ENCODE measurements at places on chromosomes 12 and 14.
A peak's percentile ranks its signal among the peaks of the same experiment; 100 is the strongest.

GRCh38 chr12:82176761-82177490 lies 181.3 kb downstream of the CCDC59 start:
- DNase-seq: no peak

DNA sequence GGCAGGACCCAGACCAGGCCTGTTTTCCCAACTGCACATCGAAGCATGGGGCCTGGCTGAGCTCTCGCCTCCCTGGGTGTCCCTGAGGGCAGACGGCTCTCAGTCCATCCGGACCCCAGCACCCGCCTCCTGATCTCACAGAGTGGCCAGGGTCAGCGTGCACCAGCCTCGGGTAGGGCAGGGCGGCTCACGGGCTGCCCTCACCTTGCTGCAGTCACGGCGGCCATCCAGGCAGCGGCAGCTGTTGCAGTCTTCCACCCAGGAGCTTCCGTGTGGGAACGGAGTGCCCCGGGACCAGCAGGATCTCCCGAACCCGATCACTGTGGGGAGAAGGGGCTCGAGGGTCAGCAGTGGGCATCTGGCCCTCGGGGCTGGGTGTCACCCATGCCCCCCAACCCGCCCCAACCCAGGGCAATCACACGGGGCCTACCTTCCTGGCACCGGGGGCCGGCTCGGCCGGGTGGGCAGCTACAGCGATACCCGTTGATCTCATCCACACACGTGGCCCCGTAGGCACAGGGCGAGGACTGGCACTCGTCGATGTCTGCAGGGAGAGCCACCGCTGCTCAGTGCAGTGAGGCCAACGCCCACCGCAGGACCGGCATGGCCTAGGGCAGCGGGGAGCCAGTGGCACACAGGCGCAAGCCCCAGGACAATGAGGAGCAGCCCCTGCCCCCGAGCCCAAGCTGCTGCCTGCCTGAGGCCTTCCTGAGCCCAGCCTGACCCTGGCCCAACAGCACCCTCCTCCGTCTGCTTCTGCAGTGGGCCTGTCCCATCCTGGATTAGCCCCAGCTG lies 22.2 kb downstream of the JAG2 start:
- DNase-seq: no peak

DNA sequence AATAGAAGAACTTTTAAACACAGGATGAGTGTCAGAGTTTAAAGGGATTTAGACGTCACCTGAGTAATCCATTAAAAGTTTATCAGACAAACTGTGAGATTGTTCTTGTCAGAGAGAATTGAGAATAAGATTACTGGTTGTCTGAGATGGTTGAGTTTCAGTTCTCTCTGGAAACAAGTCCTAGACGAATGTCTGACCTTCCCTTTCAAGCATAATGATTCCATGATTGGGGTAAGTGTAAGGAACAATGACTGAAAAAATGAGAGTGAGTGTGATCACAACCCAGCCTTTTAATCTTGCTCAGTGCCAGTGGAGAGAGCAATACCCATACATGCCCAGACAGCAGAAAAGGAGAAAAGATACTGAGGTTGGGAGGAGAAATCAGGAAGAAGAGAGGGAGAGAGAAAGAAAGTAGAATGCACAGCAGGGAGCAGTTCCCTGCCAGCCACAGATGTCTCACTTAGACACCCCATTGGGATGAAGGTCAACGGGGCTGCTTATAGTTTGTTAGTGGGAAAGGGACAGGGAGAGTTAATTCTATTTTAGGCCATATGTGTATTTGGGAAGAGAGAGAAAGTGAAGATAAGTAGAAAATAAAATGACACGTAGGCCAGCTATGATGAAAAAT lies 4.3 kb downstream of the GRIP1 start:
- DNase-seq: no peak

DNA sequence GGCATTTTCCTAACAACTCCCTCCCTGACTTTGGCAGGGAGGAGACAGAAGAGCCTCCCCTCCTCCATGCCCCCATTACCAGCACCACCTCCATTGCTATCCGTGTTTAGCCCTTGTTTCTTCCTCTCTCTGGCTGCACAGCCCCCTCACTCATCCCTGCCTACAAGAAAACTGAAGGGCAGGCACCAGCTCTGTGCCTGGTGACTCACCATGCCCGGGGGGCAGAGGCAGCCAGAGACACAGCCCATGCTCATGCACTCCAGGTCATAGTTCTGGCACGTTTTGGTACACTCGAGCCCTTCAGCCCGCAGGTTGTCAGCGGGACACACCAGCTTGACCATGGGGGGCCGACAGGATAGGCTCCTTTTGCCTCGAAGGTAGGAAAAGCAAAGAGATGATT lies 80.4 kb downstream of the VWF start:
- DNase-seq: no peak

DNA sequence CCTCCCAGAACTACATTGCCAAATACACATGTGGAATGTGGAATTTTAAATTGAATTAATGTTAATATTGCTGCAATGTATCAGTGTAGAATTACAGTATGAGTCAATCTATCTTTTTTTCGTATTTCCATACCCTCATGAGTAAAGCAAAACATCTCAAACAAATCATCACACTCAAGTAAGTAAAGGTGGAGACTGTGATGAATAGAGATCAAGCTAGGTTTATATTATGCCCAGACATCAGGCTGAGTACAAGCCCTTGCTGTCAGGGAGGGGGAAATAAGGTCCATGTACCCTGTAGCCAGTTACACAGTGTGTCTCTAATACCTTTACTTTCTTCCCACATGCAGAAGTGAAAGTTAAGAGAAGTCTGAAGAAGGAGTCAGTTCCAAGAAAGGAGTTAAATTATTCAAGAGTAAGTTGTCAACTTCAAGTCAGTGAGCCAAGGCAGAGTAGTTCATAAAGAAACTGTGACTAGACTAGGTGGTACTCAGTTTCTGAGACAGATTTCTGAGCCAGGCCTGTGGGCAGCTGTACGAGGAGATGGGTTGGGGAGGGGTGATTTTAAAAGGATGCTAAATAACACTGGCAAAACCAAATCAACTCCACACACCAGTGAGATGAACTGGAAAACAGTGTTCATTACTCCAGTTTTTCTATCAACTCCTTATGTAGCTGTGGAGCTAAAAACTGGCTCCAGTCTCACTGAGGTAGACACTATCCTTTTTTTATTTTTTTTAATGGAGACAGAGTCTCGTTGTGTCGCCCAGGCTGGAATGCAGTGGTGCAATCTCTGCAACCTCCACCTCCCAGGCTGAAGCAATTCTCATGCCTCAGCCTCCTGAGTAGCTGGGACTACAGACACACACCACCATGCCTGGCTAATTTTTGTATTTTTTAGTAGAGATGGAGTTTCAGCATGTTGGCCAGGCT lies 23.8 kb upstream of the STK38L start:
- DNase-seq: no peak

DNA sequence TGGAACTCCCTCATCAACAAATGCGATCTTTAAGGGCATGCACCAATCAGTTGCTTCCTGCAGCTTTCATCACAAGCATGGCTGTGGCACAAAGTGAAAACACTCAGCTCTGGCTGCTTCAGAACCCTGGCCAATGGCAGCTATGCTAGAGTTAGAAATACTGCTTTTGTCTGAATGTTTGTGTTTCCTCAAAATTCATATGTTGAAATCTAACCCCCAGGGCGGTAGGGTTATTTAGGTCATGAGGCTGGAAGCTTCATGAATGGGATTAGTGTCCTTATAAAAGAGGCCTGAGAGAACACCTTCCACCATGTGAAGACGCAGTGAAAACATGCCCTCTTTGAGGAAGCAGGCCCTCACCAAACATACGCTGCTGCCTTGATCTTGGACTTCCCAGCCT lies 453.9 kb downstream of the SNAPC1 start:
- DNase-seq: no peak

- DNase-seq: no peak
These were observed 16.4 kb upstream of the EVL start for GRCh38 chr14:100048786-100049185.

GRCh38 chr14:90132821-90133570 lies 71.2 kb downstream of the KCNK13 start:
- peak; percentile 41 for DNase-seq

DNA sequence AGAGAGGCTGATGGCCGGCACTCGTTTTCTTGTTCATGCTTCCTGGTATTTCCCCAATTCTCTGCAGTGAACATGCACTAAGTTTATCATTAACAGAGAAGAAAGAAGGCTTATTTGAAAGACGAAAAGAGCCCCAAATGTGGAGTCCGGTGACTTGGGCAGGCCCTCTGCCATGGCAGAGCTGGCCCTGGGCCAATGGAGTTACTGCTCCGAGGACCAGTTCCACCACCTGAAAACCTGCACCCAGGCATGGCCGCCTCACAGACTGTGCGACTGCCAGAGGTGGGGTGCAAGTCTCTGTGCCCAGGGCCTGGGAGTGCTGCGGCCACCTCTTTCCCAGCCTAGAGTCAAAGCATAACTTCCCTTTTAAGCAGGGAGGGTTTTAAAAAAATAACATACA lies 24.9 kb downstream of the DEGS2 start:
- DNase-seq: no peak

DNA sequence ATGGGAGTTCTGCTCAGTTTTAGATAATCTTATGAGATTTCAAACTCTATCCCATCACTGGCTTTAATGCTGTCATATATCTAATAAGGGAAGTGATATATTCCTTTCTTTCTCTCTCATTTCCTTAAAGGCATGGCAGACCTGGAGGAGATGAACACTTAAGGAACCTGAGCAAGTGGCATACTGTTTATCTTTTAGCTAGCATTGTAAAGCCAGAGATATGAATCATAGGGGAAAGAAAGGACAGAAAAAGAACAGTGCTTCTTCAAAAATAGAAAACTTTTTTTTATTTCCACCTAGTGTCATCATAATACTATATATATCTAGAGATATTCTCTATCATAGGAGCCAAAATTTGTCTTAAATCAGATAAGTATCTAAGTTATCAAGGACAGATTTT lies 68.3 kb upstream of the PSMA6 start:
- no peak for DNase-seq

- no peak for DNase-seq
These were observed at the start of gene LGR5 for GRCh38 chr12:71439613-71440344. LGR5 (plus strand) TSS chr12:71439798; CDS start chr12:71440081, 283 bp downstream.

- no peak for DNase-seq
These were observed 76.1 kb upstream of the REP15 start for GRCh38 chr12:27620121-27620520.

- DNase-seq: no peak
These were observed 18.7 kb downstream of the PLEKHG3 start for GRCh38 chr14:64722842-64723447.

GRCh38 chr12:1629338-1630132 lies 504 bp downstream of the WNT5B start:
- DNase-seq: peak; percentile 0

DNA sequence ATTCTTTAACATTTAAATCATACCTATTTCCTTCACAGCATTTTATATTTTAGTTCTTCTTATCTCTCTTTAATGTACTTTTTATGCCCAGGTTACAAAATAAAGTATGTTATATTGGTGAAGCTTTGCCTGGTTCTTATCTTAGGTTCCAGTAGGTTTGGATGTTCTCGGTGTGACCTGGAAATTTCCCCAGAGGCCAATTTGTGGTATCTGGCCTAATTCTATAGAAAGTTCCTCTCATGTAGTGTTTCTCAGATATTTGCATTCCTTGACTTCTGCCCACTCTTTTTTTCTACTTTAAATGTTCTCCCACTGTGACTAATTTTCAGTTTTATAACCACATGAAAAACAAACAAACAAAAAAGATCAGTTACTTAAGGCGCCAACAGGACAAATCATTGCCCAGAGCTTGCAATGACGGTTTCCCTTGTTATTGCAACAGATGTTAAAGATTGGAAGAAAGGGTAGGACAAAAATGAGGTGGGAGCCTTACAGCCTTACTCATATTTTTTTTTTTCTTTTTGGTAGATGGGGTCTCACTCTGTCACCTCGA lies 41.2 kb upstream of the PPM1H start:
- DNase-seq: no peak

DNA sequence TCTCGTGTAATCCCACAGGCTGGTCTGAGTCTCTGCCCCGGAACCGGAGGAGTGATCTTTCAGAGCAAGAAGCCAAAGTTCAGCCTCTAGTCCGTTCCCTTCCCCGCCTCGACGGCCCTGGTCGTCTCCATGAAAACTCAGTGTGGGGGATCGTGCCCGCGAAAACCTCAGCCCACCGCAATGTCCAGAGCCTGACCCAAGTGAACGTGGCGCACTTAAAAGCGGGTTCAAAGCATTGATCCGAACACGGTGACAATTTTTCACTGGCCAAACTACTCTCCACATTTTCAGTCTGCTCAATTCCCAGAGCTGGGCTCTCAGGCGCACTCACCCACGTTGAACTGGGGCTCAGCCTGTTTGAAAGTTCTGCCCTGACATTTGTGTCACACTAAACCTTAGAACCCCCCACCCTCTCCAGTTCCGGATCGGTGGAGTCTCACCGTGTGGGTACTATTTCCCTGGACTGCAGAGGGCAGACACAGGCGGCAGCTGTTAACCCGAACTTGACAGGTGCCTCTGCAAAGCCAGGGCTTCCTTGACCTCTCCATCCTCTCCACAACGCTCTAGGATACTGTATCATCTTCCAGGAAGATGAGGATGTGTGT lies 886 bp upstream of the PRICKLE1 start:
- peak; percentile 35 for DNase-seq

DNA sequence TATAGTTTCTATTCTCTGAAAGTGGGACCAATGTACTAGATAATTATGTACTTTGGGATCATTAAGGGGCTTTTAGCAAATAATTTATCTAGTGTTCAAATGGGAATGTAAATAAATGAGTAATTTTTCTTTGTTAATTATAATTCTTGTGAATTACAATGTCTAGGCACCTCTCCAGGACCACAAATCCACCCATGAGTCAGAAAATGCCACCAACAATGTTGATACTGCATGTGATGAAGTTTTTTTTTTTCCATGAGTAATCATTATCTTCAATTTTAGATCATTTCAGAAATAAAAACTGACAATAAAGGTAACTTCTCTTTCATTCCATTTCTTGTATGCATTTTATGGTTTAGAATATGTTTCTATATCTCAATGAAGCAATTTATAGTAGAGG lies 470.3 kb downstream of the VRK1 start:
- no peak for DNase-seq

DNA sequence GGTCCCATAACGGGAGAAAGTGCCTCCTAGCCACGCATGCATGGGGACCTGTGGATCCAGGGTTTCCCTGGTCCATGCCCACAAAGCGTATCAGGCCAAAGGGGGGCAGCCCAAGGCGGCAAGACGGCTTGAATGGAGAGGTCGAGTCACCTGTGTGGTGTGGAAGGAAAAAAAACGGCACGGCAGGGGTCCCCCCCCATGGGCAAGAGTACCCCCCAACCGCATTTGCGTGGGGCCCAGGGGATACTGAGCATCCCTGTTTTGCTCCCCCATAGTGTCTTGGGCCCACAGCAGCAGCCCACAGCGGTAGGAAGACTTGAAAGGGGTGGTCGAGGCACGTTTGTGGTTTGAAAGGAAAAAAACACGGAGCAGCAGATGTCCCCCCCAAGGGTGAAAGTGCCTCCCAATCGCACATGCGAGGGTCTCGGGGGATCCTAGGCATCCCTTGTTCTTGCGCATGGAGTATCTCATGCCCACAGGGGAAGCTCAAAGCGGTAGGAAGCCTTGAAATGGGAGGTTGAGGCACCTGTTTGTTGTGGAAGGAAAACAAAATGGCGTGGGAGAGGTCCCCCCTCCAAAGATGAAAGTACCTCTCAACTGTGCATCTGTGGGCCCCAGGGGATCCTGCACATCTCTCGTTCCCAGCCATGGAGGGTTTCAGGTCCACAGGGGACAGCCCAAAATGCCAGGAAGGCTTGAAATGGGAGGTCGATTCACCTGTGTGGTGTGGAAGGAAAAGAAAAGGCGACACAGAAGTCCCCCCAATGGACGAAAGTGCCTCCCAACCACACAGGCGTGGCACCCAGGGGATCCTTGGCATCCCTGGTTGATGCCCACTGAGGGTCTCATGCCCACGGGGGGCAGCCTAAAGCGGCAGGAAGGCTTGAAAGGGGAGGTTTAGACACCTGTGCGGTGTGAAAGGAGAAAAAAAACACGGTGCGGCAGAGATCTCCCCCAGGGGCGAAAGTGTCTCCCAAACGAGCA lies 577.5 kb downstream of the ALG10 start:
- DNase-seq: no peak
